ENCODE measurements at places on chromosomes 16 and 17. TPM values are rescaled to one million over a fixed set of nuclear protein-coding genes. Genes with fewer than 3 reads are reported as not detected.

DNA sequence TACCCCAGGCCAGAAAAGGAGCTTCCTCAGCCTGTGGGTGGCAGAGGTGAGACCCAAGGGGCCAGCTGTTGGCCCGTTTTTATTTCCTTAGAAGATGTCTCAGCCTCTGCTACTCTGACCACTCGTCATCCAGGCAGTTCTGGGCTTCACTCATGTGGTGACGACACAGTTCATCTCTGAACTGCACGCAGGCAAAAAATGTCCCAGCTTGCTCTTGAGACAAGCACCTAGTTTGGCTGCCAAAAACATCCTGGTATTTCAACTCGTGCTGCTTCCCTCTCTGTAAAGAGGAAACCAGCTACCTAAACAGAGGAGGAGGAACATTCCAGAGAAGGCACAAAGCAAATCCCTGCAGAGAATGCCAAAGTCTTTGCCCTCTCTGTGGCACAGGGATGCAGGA, 125.7 kb downstream of the XYLT1 start:
- DNase-seq = peak; percentile 76

- peak; percentile 77 for DNase-seq
These were observed at the start of gene CCR7 for GRCh38 chr17:40564883-40565768. Gene CCR7 (minus strand): TSS chr17:40565472. CDS start chr17:40565409, 63 bp downstream.

DNA sequence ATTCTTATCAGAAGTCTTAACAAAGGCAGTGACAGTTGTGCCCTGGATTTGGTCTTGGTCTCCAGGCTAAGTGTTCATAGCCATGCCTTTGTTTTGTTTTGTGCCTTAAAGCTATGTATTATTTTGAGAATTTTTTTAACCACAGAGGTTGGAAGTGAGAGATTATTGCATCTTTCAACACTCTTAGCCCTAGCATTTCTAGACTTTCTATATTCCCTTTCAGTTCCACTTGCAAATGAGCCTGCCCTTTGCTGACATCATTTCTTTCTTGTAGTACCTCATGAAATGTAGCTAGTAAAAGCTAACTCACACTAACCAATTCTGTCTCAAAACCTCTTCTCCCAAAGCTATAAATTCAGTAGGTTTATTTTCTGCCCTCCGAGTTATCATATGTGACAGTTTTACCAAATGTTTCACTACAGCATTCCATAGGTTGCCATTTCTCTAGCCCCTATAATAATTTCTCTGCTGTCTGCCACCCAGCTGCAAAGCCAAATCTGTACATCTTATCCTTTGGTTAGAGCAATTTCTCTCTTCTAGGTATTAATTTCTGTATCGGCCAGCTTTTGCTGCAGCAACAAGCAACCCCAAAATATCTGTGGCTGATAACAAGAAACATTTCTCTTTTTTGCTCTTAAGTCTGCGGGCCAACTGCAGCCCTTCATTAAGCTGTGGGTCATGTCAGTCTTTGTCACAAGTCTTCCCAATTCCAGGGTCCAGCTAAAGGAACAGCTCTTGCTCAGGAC, 14.2 kb upstream of the CCL1 start:
- DNase-seq = no peak

- DNase-seq = no peak
These were observed 7.4 kb upstream of the PYDC1 start for GRCh38 chr16:31224092-31224955.

DNA sequence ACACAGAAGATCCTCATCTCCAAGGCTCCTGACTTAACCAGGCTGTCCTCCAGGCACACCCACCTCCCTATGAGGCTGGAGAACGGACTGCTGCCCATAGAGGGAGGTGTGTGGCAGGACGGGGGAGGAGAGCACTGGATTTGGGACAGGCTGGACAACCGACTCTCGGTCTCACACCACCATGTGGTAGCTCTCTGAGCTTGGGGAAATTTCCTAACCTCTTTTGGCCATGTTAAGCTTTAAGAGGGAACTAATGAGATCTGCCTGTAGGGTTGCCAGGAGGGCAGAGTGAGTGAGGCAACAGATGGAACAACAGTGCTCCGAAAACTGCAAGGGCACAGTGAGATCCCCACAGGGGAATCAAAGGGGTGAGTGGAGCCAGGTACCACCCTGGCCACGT, 32.7 kb downstream of the RHBDL3 start:
- DNase-seq = no peak

- DNase-seq = peak; percentile 51
These were observed 1.4 kb downstream of the HIRIP3 start for GRCh38 chr16:29993903-29994599.

The LRRC46 gene
- 0.86 TPM for total RNA-seq
